ENCODE measurements at places on chromosomes 7 and 10.

- DNase-seq = no peak
These were observed 116.2 kb downstream of the LRMDA start for GRCh38 chr10:75547391-75548298.

GRCh38 chr7:142012825-142013511, 17.3 kb downstream of the MGAM start:
- no peak for DNase-seq

DNA sequence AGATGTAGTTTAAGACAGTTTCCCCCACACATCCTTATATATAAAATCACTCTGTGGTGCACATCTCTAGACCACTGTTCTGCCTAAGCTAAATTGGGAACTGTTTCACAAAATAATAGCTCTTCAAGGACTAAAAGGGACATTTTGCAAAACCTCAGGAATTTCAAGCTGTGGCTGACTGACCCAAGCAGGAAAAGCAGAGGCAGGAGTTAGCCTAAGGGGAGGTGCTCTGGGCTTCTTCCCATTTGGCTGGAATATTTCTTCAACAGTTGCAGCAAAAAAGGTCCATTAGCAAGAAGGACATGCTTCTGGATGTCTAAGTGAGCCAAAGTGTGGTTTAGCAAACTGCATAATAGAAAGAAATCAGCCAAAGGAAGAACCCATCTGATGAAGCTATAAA, 551.2 kb upstream of the ANKRD30A start:
- no peak for DNase-seq

GRCh38 chr7:96315125-96315512, 6.8 kb downstream of the SLC25A13 start:
- no peak for DNase-seq

GRCh38 chr10:69665474-69666320, 35.6 kb downstream of the FAM241B start:
- DNase-seq = no peak

DNA sequence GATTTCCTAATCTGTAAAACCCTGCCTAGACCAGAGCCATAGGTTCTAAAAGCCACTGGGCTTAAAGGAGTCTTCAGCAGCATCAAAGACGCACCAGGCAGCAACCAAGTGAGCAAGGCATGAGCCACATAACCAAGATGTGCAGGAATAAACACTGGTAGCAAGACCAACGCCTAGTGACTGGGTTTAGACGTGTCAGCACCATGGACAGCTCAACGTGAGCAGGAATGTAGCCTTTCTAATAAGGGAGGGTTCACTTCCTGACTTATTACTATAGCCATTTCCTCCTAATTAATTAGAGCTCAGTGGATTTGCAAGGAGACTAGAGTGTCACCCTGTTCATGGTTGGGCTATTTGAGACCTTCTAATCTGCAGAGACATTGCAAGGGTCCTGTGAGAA, 223.7 kb downstream of the LHFPL3 start:
- DNase-seq = no peak

DNA sequence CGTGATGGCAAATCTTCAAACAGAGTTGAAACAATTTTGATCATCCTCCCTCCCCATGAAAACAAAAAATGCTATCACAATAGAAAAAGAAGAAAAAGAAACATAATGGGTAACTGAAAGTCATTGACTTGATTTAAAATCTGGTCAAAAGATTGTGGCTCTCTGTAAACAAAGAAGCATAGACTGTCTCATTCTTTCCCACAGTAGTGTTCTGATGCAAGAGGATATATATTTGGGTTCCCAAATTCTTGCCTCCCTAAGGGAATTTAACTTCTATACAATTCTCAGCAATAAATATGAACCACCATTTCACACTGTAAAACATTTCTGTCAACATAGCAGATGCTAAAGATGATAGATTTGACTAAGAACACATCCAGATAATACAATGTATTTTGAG, 32.8 kb upstream of the MEOX2 start:
- DNase-seq = no peak

- no peak for DNase-seq
These were observed 882.4 kb downstream of the NRG3 start for GRCh38 chr10:82757397-82757796.

GRCh38 chr7:80279760-80280159, 145.1 kb downstream of the GNAI1 start:
- no peak for DNase-seq

GRCh38 chr10:11647676-11648075, 36.2 kb upstream of the USP6NL start:
- no peak for DNase-seq

DNA sequence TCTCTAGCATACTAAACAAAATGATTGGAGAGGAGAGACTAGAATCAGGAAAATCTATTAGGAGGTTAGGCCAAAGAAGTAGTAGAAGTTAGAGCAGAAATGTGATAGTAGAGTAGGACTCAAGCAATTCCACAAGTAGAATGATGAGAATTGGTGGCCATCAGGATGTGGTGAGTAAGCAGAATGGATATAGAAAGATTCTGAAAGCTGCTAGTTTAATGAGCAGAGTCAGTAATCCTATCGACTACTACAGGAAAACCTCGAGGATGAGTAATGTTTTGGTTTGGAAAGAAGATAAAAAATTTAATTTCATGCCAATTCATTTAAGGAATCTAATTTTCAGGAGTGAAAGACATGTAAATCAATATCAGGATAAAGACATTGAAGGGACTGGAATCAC, 648.3 kb upstream of the PHF14 start:
- DNase-seq = no peak

- DNase-seq = no peak
These were observed 452.4 kb upstream of the PHF14 start for GRCh38 chr7:10521306-10521705.

GRCh38 chr7:66503036-66503370, 125.7 kb upstream of the KCTD7 start:
- no peak for DNase-seq

- DNase-seq = no peak
These were observed 136.4 kb downstream of the CDC14C start for GRCh38 chr7:49060743-49061142.

DNA sequence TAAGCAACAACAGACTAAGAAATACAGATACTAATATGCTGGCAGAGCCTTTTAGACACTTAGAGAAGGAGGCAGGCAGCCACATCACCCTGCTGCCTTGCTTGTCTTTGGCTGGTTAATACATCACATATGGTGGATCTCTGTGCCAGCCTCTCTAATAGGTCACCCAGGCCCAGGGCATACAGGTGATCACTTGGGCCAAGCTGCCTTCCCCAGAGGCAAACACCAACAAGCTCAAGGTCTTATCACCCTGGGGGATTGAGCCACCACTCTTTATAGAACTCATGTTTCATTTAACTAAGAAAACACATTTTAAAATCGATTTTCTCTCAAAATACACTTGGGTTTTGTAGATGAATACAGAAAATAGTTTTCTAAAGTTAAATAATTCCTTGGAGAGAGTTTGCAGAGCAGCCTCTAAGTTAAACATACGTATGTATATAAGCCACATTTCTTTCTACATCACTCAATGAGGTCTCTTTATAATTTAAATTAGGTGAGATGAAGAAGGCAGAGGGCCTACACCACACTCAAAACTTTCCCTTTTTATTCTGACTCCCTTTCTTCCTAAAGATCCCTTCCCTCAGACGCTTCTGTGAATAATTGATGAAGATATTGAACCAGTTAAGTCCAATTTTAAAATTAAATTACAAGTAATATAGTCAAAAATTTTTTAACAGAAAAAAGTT, 556.8 kb upstream of the GHITM start:
- DNase-seq = no peak

DNA sequence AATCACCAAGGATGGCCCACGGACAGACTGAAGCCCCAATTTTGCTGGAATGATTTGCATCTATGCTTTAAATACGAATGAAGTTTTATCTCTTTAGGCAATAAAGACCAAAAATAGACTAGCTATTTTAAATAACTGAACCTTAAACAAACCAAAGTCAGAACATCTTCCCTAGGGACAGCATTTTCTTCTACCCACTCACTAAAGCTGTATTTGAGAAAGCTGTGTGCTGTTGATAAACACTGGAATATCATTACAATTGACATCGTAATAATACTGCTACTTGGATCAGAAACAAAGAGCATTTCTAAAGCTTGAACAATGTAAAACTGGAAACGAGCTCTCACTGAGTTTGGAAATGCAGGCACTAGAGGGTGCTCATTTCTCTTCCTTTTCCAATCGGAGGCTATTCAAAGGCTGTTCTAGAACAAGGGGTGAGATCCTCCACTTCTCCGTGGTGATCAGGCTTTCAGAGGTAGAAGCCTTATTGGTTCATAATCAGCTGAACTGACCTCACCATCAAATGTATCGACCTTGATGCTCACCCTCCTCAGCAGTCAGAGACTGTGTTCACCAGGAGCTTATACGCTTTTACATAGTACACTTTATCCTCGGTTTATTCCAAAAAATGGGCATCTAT, 225.3 kb upstream of the PRSS1 start:
- DNase-seq = no peak

GRCh38 chr10:29119374-29119773, 169.5 kb upstream of the LYZL1 start:
- no peak for DNase-seq

- DNase-seq = no peak
These were observed 44.3 kb downstream of the AHR start for GRCh38 chr7:17342756-17343155.

- DNase-seq = no peak
These were observed 136.6 kb downstream of the ARID5B start for GRCh38 chr10:62037890-62038608.

- no peak for DNase-seq
These were observed 9.2 kb upstream of the CPA1 start for GRCh38 chr7:130371046-130371445.

DNA sequence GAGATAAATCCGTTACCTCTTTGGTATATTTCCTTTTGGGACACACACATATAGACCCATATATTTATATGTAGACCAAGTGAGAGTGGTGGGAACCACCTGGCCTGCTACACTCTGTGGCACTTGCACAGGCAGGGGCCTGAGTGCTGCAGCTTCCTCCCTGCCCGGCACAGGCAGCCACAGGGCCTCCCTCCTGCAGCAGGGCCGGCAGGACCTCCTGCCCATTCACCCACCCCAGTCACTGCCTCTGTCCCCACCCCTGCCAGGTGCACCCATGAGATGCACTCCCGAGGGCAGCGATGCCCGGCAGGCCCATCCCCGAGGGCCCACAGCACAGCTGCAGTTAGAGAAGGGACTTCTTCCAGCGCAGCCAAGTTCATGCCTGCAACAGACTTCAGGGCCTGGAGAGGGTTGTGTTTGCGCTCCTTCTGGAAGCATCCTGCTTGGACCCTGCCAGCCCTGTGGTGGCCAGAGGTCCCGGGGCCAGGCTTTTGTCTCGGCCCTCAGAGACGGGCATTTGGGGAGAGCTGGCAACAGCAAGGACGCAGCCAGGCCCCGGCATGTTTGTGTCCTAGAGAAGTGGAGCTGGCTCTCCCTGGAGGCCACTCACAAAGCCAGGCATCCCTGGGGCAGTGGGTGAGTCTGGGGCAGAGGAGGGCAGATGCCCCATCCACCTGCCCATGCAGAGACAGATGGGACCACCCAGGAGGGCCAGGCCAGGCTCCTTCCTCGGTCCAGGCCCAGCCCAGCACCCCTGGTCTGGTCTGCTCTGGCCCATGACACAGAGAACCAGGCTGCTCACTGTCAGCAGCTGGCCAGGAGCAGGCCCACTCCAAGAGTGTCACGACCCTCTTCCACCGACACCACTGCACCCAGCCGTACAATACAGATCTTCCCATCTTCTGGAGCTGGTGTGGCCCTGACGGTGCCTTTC, 41.4 kb downstream of the PWWP2B start:
- DNase-seq = no peak

DNA sequence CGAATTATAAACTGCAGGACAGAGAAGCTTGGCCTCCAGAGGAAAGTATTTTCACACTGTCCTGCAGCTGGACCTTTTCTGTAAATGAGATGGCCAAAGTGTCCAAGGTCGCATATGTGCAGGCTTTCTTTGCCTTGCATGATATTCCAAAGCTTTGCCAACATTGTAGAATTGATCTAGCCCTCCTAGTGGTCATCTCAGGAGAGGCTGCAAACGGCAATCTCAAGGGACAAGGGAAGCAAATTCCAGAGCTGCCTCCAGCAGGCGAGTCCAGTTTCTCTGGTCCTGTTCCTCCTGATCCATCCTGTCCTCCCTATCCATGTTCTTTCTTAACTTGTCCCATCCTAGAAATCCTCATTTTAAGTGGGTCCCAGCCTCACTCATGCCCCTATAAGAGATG, 373.4 kb upstream of the PCDH15 start:
- no peak for DNase-seq

- DNase-seq = no peak
These were observed 47.3 kb upstream of the CNPY1 start for GRCh38 chr7:155593461-155594162.

DNA sequence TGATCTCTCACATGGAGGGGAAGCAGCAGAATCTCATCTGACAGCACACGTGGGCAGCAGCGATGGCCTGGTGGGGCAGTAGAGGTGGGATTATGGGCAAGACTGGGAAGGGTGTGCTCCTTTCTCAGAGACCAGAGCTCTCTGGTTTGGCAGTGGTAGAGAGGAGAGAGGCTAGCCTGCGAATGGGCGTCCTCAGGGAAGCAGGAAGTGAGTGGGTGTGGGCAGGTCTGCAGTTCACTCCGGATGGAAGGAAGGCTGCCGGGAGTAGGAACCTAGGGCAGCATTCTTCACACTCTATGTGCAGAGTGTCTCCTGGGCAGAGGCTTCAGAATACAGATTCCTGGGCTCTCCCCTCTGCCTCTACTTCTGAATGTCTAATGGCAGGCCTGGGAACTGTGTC, 162.8 kb upstream of the BMPER start:
- no peak for DNase-seq

DNA sequence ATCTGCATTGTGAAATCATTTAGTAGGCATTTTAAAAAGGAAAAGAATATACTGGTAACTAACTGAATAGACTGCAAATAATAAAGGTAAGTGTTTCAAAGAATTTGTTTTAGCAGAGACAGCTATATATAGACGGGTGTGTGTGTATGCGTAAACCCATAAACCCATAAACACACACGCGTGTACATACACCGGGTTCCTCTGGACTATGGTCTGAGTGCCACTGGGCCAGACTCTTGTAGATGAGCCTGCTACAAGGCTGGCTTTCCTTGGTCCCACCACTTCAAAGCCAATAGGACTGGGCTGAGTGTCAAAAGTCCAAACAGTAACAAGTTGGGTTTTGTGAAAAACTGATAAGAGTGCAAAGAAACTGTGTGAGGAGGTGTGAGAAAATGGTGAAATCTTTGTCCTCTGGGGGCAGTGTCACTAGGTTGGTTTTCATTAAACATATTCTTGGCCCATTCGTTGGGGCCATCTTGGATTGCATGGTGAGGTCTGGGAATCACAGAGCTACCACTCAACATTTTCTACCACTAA, 39.8 kb downstream of the GNA12 start:
- DNase-seq = no peak

DNA sequence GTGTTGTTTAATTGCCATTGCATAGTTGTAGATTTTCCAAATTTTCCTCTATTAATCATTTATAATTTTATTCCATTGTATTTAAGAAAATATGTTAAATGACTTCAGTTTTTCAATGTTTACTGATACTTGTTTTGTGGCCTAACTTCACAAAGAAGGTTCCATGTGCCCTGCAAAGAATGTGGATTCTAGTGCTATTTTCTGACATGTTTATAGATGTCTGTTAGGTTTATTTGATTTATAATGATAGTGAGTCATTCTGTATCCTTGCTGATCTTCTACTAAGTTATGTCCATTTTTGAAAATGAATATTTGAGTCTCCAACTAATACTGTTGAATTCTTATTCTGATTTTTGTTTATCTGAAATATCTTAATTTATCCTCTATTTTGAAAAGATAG, 369.0 kb downstream of the MAGI2 start:
- no peak for DNase-seq

- no peak for DNase-seq
These were observed 438.1 kb downstream of the MDFIC start for GRCh38 chr7:115359955-115360354.
